ENCODE measurements at places on chromosomes 3 and 15.

DNA sequence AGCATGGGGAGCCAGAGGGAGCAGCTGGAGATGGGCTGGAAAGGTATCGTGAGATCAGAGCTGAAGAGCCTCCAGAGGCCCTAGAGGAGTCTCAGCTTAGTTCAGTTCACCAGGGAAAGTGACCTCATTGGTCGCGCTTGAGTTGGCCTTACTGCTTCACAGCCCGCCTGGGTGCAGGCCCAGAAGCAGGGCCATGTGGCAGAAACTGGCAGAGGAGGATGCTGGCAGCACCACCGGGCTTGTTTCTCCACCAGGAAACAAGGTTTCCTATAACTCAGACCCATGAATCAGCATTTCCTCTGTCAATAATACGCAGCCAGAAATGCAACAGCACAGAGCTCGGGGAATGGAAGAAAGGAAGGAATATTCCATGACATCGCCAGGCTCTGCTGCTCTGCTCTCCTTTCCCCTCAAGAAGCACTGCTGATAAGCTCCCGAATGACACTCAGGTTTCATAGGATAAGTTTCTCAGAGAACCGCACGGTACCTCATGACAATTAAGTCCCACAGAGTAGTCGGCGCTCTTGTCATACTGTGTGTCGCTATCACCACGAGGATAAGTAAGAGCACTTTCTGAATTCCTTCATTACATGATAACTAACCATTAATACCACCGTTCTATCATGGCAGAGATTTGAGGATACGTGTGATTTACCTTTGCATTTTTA is 147.1 kb upstream of the LPP start:
- no peak for DNase-seq

DNA sequence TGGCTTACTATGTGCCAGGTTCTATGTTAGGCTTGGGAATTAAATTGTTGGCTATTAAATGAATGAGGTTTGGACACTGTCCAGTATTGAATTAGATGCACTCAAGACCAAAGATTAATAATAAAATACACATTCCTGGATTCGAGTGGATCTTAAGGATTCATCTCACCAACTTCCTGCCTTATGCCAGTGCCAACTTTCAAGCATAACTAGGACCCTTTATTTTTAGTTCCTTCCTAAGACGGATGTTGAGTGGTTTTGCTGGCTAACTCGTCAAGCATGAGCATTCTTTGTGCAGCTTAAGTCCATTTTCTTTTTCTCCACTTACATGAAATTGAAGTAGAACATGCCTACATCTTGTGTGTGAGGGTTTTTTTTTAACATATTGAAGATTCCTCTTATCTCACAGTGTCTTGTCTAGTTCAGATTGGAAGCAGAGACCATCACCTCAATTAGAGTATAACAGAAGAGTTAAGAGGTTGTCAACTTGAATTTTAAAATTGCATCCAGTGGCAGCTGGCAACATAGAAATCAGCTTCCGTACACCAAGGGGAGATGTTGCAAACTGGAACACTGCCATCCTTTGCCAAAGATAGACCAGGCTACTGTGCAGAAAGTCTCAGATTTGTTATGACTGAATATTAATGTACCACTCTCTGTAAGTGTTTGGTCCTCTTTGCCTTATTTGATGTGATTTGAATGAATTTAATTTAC is 106.3 kb upstream of the BFSP2 start:
- DNase-seq: no peak

GRCh38 chr3:108201258-108201657 is 21.0 kb downstream of the IFT57 start:
- no peak for DNase-seq

- DNase-seq: no peak
Measured at GRCh38 chr3:168260859-168261258, 165.1 kb upstream of the GOLIM4 start.

Data from stimulated activated CD4-positive, alpha-beta T cell treated with anti-CD3 and anti-CD28 coated beads, Interleukin-15, amount 100 ng/mL, for 24 hours (primary cell).